SK-MEL-5 (cell line): ENCODE measurements at places on chromosomes 5 and 9. TPM values are rescaled to one million over a fixed set of nuclear protein-coding genes. Genes with fewer than 3 reads are reported as not detected.

FUBP3 gene
- 58.2 and 61.0 TPM in 2 replicates for total RNA-seq

GHR gene
- total RNA-seq = 60.6 and 70.5 TPM in 2 replicates

IL3 gene
- total RNA-seq = not detected in 2 replicates

SEC61B gene
- 178 and 189 TPM in 2 replicates for total RNA-seq

NPDC1 gene
- 2.2 and 3.5 TPM in 2 replicates for total RNA-seq

RASGRF2 gene
- not detected in 2 replicates for total RNA-seq

PCDHGB3 gene
- 0.21 and 0.53 TPM in 2 replicates for total RNA-seq

FBXW2 gene
- 26.4 and 30.7 TPM in 2 replicates for total RNA-seq

C9orf72 gene
- total RNA-seq = not detected in 2 replicates

KIF2A gene
- total RNA-seq = 42.5 and 44.1 TPM in 2 replicates

RNF14 gene
- 213 and 228 TPM in 2 replicates for total RNA-seq

PSAT1 gene
- 239 and 261 TPM in 2 replicates for total RNA-seq
